Esophagus squamous epithelium (tissue), 5 donors: ENCODE measurements at places on chromosomes 5 and 9.

- no peaks in the 10 kb centered on the region for H3K27me3 ChIP-seq
- no peak for DNase-seq
- H3K27ac ChIP-seq: no peak overlapping the region
- no peaks in the 10 kb centered on the region for H3K36me3 ChIP-seq
- H3K4me1 ChIP-seq: no peaks in the 10 kb centered on the region
Measured at GRCh38 chr5:5700549-5700948, 278.1 kb downstream of the ICE1 start.

GRCh38 chr9:91458906-91459305, 35.3 kb upstream of the NFIL3 start:
- H3K27ac ChIP-seq: no peak overlapping the region
- no peak overlapping the region for H3K4me3 ChIP-seq
- DNase-seq: no peak
- no peaks in the 10 kb centered on the region for H3K4me1 ChIP-seq

- H3K27me3 ChIP-seq: no peaks in the 10 kb centered on the region
- no peaks in the 10 kb centered on the region for H3K4me1 ChIP-seq
- no peak overlapping the region for H3K27ac ChIP-seq
Measured at GRCh38 chr9:28688172-28688571, 1114.9 kb upstream of the C9orf72 start.

- H3K4me3 ChIP-seq: no peak overlapping the region
- no peak for DNase-seq
- H3K36me3 ChIP-seq: no peaks in the 10 kb centered on the region
- no peak overlapping the region for H3K27ac ChIP-seq
- no peaks in the 10 kb centered on the region for H3K27me3 ChIP-seq
- H3K4me1 ChIP-seq: no peaks in the 10 kb centered on the region
Measured at GRCh38 chr5:173745557-173745956, 129.1 kb upstream of the BOD1 start.

DNA sequence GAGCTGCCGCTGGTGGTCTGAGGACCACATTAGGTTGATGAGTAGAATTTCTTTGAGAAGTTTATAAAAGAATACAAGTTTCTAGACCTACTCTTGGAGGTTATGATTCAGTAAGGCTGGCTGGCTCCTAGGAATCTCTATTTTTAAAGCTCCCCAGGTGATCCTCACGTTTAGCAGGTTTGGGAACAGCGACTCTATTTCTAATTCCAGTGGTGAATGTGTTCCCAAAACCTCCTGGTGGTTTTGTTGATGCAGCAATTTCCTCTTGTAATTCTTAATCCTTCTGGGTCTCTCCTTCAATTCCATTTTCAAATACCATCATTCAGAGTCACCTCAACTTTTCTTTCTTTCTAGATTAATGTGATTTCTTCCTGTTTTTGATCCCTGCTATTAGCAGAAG, 215.9 kb upstream of the RFX3 start:
- no peaks in the 10 kb centered on the region for H3K27me3 ChIP-seq
- no peak overlapping the region for H3K4me3 ChIP-seq
- H3K4me1 ChIP-seq: no peaks in the 10 kb centered on the region

- DNase-seq: no peak
- no peaks in the 10 kb centered on the region for H3K27me3 ChIP-seq
- H3K4me3 ChIP-seq: no peak overlapping the region
- H3K27ac ChIP-seq: no peak overlapping the region
Measured at GRCh38 chr5:180790020-180790419, 12.6 kb downstream of the MGAT1 start.

- H3K4me3 ChIP-seq: no peak overlapping the region
- peaks cover 9% of the 10 kb centered on the region for H3K4me1 ChIP-seq
- DNase-seq: no peak
- no peak overlapping the region for H3K27ac ChIP-seq
Measured at GRCh38 chr5:35876454-35876853, 19.8 kb downstream of the IL7R start.

DNA sequence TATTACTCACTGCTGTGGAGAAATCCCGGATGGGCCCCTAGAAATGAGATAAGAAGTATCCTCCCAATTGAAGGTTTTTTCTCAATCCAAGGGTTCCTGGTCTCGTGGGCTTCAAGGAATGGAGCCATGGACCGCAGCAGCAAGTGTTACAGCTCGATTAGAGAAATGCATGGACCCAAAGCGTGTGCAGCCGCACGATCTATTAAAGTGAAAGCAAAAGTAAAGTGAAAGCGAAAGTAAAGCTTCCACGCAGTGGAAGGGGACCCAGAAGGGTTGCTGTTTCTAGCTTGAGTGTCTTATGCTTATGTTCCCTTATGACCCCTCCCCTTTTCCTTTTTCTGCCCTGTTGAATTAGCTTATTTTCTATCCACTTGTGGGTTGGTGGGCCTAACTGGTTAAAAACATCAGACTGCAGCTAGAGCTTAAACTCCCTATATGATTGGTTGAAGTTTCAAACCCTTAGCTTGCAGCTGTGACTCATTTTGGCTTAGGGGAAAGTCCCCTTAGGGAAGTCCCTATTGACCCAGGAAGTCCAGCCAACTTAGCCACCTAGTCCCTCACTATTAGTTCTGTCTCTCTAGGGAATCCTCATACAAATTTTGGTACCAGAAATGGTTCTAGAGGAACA, 1111.8 kb downstream of the TAF11L14 start:
- H3K4me3 ChIP-seq: peak overlapping the region; percentile 47
- no peaks in the 10 kb centered on the region for H3K27me3 ChIP-seq
- no peaks in the 10 kb centered on the region for H3K36me3 ChIP-seq
- no peaks in the 10 kb centered on the region for H3K4me1 ChIP-seq
- peak overlapping the region; percentile 43 for H3K27ac ChIP-seq

DNA sequence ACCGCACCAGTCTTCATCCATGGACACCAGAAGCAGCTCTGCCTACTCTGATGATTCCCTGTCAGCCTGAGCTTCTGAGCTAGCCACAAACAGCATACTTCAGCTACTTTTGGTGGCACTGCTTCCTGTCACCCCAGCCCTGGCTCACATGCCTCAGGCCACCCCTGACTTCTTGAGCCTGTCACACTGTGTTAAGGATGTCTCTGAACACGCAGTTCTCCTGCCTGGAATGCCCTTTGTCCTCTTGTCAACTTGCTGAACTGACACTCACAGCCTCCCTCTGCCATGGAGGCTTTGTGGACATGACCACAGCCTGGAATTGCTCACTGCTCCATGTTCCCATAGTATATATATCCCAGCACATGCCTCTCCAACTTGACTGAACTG, 7.2 kb downstream of the MACROH2A1 start:
- no peaks in the 10 kb centered on the region for H3K27me3 ChIP-seq
- peaks cover 11% of the 10 kb centered on the region for H3K36me3 ChIP-seq
- no peak overlapping the region for H3K4me3 ChIP-seq
- H3K4me1 ChIP-seq: peaks cover 40% of the 10 kb centered on the region

DNA sequence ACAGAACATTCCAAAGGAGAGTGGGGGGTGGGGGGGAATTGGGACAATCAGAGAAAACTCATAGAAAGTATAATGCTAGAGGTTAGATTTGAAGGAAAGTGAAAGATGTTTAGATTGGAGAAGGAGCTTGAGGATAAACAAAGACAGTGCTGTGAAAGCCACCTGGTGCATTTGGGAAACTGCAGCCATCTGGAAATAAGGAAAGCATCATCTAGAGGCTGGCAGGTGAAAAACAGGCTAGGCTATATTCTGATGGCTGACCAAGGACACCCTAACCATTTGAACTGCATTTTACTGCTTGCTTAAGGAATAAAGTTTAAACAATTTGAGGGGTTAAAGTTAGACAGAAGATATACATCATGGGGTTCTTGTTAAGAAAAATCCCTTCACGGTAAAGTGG, 296.4 kb downstream of the CETN3 start:
- no peaks in the 10 kb centered on the region for H3K27me3 ChIP-seq
- H3K4me3 ChIP-seq: no peak overlapping the region

GRCh38 chr9:136840877-136841645, 1.2 kb upstream of the AJM1 start:
- H3K4me1 ChIP-seq: peaks cover 47% of the 10 kb centered on the region
- no peaks in the 10 kb centered on the region for H3K36me3 ChIP-seq
- no peak overlapping the region for H3K4me3 ChIP-seq
- H3K27me3 ChIP-seq: peaks cover 7% of the 10 kb centered on the region
- H3K27ac ChIP-seq: no peak overlapping the region
- DNase-seq: no peak

GRCh38 chr5:97088774-97089148, 53.6 kb downstream of the LIX1 start:
- no peak overlapping the region for H3K27ac ChIP-seq
- H3K4me1 ChIP-seq: no peaks in the 10 kb centered on the region
- no peaks in the 10 kb centered on the region for H3K27me3 ChIP-seq
- no peaks in the 10 kb centered on the region for H3K36me3 ChIP-seq
- DNase-seq: no peak
- no peak overlapping the region for H3K4me3 ChIP-seq
